ENCODE measurements at places on chromosomes 2 and 18. TPM values are rescaled to one million over a fixed set of nuclear protein-coding genes. Genes with fewer than 3 reads are reported as not detected.

Gene NT5DC4
- not detected for total RNA-seq

Gene ALPP
- total RNA-seq, result 5.3 TPM

Gene SRD5A2
- total RNA-seq, result not detected

Gene IL36RN
- 0.05 TPM for total RNA-seq

Gene CDK15
- total RNA-seq, result not detected
